Tibial artery (tissue), 4 donors: ENCODE measurements at places on chromosomes 3 and 15.

GRCh38 chr3:169940470-169941181, 26.0 kb upstream of the SEC62 start:
- DNase-seq, result no peak

- DNase-seq, result no peak
These were observed 5.8 kb downstream of the MAP2K5 start for GRCh38 chr15:67548236-67548852.

GRCh38 chr15:73287019-73287418, 81.7 kb downstream of the HCN4 start:
- no peak for DNase-seq

DNA sequence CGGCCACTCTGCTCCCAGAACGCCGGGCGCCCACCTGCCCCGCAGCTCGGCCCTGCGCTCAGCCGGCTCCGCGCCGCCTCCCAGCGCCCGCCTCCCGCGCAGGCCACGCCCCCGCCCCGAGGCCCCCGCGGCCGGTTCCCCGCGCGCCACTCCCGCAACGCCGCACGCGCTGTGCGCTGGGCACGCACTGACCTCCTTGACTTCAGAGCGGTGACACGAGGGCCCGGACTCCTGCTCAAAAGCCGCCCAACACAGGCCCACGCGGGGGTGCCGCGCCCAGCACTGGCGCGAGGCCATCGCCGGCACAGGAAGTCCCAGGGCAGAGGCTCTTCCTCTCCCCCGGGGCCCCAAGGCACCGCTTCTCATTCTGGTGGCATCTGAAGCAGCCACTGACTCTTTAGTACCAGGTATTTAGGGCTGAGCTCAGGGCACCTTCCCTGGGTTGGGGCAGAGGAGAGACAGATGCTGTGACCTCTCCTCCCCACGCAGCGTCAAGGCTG, 12.4 kb downstream of the TNK2 start:
- peak; percentile 88 for DNase-seq

DNA sequence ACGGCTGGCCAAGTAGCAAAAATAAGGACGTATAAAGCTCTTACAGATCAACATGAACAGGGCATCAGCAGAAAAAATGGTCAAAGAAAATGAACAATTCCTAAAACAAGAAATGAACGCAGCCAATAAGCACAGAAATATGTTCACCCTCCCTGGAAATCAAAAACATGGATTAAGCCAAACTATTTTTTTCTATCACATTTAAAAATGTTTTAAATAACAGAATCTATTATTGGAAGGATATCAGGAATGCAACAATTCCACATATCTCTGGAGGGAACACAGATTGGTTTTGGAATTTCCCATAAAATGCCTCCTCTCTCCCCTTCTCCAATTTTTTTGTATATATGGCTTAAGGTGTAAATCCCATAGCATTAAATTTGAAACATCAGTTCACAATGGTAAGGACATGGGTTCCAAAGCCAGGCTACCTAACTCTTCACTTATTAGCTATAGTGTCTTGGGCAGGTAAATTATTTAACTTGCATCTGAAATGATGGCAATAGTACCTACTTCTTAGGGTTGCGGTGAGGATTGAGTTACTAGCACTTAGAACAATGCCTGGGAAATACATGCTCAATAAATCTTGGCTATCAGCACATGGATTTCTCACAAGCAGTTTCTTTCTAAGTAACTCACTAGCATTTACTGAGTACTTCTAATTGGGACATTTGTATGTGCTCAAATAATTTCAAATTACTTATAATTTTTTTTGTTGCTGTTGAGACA, 10.1 kb downstream of the UACA start:
- DNase-seq, result no peak

DNA sequence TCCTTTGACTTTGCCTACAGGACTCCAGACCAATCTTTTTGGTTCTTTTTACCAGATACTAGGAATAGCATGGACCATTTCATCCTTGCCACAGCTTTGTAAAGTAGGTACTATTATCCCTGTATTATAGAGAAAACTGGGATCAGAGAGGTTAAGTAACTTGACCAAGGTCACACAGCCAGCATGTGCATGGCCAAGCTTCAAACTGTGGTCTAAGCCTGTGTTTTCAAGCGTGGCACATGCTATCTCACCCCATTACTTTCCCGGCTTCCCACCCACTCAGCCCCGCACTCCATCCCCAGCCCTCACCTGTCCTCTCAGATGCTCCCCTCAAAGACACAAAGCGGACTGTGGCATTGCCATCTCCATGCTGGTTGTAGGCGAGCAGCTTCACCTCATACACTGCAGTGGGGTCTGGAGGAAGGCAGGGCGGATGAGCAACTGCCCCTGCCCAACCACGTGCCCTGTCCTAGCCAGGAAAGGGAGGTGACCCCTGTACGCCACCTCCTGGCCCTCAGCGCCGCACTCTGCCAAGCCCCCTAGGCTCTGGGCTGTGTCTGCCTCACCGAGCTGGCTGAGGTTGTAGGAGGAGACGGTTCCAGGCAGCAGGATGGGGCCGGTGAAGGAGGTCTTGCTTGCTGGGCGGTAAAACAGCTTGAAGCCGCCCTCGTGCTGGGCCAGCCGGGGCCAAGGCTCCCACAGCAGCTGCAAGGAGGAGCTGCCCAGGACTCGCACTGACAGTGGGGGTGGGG, 25.7 kb downstream of the RNU5B-1 start:
- DNase-seq, result no peak

GRCh38 chr15:88178631-88179030, 77.9 kb downstream of the NTRK3 start:
- DNase-seq, result no peak

- DNase-seq, result no peak
These were observed 53.9 kb downstream of the BOC start for GRCh38 chr3:113265231-113265630.

DNA sequence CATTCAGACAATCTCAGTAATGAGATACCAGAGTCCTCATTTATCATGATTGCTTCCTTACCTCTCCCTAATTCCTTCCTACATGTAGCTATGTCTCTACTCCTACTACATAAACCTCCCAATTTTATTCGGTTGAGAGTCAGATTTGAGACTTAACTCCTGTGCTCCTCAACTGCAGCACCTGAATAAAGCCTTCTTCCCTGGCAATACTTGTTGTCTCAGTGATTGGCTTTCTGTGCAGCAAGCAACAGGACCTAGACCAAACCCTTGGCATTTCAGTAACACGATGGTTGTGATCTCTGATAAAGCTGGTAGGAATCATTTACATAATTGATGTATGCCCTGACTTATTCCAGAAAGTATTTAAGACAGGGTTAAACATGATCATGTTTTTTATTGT, 106.7 kb upstream of the NANOGP8 start:
- no peak for DNase-seq

DNA sequence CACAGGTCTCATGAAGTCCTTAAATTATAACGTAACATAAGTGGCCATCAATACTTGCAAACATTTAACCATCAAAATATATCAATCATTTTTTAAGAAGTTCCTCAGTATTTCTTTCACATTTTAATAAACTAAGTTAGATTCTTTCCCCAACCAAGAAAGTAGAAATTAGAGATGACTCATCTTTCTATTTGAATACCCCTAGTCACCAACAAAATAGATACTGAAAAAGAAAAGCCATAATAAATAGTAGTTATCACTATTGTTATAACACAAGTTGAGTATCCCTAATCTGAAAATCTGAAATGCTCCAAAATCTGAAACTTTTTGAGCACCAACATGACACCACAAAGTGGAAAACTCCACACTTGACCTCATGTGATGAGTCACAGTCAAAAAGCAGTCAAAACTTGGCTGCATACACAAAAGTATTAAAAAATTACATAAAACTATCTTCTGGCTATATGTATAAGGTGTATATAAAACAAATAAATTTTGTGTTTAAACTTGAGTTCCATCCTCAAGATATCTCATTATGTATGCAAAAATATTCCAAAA, 3.7 kb downstream of the SHQ1 start:
- no peak for DNase-seq

DNA sequence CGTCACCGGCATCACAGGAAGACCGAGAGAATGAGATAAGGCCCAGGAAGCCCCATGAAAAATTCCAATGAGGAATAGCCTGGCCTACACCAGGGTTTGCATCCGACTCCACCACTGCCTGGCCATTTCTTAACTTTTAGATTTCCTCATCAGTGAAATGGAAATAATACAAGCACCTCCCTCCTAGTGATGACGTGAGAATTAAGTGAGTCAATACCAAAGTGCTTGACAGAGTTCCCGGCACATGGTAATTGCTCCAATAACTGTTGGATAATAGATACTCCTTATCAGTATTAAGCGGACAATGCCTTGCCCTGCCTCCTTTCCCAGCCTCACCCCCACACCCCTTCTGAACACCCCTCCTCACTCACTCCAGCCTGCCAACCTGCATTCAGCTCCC, 105.4 kb downstream of the TLE3 start:
- DNase-seq, result no peak

GRCh38 chr15:83656943-83657528, 3.1 kb downstream of the ADAMTSL3 start:
- no peak for DNase-seq

DNA sequence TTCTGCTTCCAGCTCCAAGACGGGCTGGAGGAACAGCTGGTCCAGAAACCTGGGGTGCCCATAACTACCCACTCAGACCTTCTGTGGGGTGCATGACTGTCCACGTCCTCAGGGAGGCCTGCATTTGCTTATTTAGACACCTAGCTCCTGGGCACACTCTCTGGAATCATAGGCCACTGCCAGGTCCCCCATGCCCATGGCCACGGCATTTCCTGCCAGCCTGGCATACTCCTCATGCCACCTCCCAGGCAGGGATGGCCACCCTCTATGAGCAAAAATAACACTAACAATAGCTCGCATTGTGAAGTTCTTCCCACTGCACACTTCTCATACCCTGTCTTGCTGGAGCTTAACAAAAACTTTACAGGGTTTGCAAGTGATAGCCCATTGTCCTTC, 166.9 kb upstream of the TPM1 start:
- no peak for DNase-seq

- DNase-seq, result no peak
These were observed 279.5 kb downstream of the NEK10 start for GRCh38 chr3:27089645-27090044.

GRCh38 chr15:60822403-60822802, 343.5 kb upstream of the ICE2 start:
- no peak for DNase-seq

- no peak for DNase-seq
These were observed 74.0 kb upstream of the UBE2E2 start for GRCh38 chr3:23129117-23129516.

- DNase-seq, result no peak
These were observed 84.7 kb downstream of the FGF12 start for GRCh38 chr3:192642651-192643050.

DNA sequence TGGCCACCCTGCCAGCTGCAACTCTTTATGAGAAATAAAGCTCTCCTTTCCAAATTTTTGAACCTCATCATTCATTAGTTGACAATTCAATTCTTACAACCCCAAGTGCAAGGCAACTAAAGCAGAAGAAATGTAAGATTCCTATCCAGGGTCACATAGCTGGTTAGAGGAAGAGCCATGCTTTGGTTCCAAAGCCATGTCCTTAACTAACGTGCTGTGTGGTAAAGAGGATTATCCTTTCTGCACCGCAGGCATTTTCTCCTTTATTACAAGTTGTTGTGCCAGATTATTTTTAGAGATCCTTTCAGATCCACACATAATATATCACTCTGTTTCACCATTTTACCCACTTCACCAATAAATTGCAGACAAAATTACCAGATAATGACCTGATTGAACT, 36.5 kb downstream of the TM4SF18 start:
- DNase-seq, result no peak

- no peak for DNase-seq
These were observed 23.0 kb downstream of the USP4 start for GRCh38 chr3:49316696-49317457.

- no peak for DNase-seq
These were observed 61.8 kb downstream of the ATP11B start for GRCh38 chr3:182855076-182855475.
